ENCODE measurements at places on chromosomes 1 and 21.

DNA sequence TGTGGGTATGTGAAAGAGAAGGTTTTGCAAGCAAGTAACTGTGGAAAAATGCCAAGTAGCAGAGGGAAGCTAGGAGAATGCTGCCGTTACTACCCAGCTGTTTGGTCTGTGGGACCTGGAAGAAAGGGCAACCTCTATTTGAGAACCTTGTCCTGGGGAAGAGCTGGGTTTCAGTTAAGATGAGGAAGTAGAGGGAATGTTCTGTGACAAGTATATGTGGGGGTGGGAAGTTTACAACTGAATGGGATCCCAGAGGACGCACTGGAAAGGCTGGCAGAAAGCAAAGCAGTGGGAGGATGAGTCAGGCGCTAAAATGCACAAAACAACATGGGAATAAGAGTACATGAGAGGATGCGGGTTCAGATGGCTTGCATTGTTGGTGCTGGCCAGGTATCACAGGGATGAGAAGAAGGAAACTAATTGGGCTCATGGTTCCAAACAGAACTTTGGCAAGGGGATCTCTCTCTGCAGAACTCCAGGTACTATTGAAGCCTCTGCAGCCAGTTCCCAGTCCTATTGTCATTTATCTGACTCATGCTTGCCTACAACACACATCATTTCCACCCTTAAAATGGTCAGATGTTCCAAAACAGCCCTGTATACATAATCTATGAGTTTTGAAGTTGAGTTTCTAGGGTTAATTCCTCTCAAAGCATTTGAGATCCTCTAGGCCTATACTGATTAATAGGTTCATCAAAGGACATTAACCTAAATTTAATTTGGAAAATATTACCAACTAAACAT is 88.5 kb upstream of the VAV3 start:
- DNase-seq = peak; percentile 64

DNA sequence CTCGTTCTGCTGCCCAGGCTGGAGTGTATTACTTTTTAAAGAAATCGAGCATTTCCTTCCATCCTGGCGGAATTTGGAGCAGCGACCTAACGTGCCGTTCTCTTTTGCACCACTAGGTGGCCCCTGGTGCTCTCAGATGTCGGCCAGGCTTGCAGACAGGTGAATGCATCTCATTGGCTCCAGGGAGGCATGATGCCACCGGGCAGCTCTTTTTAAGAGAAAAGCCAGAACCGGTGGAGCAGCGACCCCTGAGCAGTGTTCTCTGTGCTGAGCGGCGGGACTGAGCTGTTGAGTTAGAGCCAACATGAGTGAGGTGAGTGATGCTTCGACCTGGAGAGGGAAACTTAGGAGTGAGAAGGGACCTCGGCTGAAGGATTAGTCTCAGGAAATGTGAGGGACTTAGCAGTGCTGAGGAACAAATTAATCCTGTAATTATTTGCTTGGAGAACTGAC is at the start of gene PCP4:
Gene PCP4, plus strand, starts transcription at position 241 of the 453 bp plus-strand sequence. Its CDS starts 64 bp downstream, at position 305.
- peak; percentile 92 for DNase-seq

DNA sequence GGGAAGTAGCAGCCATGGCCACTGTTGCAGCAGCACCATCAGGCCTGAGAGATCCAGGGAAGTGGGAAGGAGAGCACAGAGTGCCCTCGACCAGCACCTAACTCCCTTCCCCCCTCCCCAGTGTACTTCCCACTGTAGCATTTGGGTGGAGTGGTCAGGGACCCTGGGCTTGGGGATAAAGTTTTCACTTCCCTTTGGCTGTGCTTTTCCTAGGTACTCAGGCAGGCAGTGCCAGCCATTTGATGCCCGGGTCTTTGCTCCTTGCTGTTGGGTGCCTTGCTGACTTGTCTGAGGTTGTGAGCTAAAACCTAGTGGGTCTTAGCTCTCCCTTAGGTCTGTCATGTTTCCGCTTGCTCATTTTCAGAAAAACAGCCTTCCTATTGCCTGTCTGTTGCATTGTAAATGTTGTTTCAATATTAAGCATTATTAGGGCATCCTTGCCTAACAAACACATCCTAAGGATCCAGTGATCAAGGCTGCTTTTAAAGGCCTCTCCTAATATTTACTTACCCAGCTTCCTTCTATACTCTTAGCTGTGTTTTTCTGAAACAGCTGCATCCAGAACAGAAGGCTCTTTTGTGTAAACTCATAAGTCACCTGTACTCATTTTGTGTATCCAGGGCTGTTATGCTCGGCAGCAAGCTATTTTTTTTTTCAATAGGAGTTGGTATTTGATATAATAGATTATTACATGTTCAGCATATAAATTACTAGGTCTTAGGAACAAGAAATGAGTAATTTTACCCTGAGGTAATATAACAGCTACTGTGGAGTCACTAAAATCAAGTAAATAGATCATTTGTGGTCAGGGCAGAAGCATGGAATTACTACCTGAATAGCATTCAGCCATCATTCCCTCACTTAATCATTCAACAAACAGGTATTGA is 418.6 kb upstream of the PROX1 start:
- no peak for DNase-seq

DNA sequence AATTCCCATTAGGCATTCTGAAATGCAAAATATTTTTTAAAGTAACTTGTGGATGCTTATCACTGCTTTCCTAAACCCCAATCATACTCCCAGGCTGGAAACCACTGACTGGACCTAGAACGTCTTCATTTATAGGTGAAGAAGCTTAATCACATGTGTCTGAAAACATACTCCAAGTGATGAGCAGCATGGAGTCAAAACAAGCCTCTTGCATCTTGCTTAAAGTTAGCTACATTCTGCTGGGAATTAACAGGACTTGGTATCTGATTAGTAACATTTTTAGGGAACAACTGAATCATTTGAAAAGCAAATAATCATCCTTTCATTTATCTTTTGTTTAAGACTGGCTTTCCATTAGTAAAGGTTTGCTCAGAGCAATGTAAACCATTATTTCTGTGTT is 105.7 kb downstream of the AK5 start:
- no peak for DNase-seq

GRCh38 chr1:207414606-207415108 is 39.5 kb upstream of the CR2 start:
- no peak for DNase-seq

DNA sequence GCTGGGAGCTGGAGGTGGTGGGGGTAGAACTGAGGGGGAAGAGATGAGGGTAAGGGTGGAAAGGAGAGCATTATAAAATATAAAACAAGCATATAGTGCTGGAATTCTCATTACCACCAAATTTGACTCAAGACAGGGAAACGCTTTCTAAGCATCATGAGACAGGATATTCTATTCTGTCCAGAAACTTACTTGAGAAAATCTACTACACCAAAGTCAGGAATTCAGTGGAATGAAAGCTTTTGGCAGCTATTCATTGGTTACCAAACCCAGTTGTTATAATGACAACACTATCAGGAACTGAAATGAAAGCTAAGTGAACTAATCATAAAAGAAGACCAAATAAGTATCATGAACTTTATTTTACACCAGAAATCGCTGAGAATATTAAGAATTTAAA is 14.5 kb downstream of the AIDA start:
- DNase-seq = no peak

DNA sequence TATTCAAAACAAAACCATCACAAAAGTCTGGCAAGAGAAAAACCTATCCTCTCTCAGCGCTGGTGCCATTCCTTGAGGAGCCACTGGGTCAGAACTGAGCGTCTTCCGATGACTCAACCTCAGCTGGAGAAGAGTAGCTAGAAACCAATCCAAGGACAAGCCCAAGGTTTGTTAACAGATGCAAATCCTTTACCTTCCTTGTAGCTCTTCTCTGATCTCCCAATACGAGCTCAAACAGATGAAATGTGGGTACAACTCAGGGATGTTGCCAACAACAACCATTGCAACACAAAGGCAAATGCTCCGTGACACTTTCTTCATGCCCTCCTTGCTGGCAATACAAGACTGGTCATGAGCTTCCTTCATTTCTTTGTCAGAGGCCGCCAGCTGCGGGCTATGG is 337.1 kb downstream of the SIPA1L2 start:
- DNase-seq = no peak

- DNase-seq = no peak
These were observed 33.2 kb downstream of the PKP1 start for GRCh38 chr1:201316556-201316955.

- DNase-seq = peak; percentile 82
These were observed 2.2 kb upstream of the NEGR1 start for GRCh38 chr1:72284348-72285073.

- no peak for DNase-seq
These were observed 8.1 kb upstream of the OR2M5 start for GRCh38 chr1:248136811-248137210.

- DNase-seq = no peak
These were observed 53.9 kb upstream of the GPR52 start for GRCh38 chr1:174393885-174394284.

DNA sequence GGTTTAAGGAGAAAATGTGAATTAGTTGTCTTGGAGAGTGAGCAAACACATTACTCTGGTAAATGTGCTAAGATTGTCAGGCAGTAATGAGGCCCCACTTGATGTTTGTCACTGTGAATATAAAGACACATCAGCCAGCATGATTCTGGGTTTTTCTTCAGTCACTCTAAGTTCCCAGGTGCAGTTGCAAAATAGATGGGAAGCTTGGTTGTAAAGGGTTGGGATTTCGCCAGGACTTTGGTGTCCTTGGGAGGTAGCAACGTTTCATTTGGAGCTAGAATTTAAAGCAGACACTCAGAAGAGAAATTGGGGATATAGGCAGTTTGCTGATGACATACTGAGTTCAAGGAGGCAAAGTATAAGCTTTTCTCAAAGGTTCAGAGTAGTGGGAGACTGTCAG is 154.3 kb downstream of the MAST2 start:
- no peak for DNase-seq

- peak; percentile 73 for DNase-seq
These were observed 26.6 kb downstream of the NUAK2 start for GRCh38 chr1:205294934-205295333.

- DNase-seq = no peak
These were observed 21.9 kb downstream of the CLCA2 start for GRCh38 chr1:86445919-86446318.

GRCh38 chr1:204859861-204860267 is 10.8 kb upstream of the NFASC start:
- DNase-seq = peak; percentile 56

GRCh38 chr1:102434421-102434820 is 437.7 kb upstream of the OLFM3 start:
- DNase-seq = peak; percentile 53

GRCh38 chr1:150161747-150162581 is 12.2 kb downstream of the PLEKHO1 start:
- no peak for DNase-seq

DNA sequence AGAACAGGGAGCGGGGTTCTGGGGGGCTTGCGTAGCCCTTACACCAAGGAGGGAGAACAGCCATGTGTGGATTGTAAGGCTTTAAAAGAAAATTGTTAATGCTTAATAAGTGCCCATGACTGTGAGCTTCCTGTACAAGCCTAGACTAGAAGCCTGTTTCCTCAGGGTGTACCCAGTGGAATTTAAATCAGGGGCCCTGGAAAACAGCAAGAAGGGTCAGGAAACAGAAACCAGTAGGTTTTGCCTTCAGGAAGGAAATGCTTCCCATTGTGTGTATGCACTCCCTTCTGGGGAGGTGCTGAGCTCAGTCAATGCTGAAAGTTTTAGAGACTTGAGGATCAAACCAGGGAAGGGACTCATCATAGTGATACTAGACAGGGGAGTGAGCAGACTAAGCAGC is 12.7 kb downstream of the UTP11 start:
- DNase-seq = no peak

DNA sequence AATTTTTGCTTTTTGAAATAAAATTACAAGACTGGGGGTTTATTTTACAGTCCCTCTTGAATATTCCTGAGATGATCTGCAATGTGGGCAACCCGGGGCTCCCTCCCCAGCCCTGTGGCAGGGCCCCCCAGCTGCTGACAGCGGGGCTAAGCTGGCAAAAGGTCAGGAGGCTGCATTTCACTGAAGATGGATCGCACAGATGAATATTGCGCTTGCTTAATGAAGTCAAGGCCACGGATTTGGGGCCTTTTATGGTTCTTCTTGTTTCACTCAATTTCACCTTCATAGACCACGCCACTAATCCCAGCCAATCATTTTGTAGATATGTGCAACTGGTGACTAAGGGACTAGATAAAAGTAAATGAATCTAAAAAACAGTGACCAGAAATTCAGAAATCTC is 50.8 kb upstream of the SLC22A15 start:
- DNase-seq = no peak

- DNase-seq = no peak
These were observed 33.0 kb downstream of the FOXJ3 start for GRCh38 chr1:42302034-42302433.

DNA sequence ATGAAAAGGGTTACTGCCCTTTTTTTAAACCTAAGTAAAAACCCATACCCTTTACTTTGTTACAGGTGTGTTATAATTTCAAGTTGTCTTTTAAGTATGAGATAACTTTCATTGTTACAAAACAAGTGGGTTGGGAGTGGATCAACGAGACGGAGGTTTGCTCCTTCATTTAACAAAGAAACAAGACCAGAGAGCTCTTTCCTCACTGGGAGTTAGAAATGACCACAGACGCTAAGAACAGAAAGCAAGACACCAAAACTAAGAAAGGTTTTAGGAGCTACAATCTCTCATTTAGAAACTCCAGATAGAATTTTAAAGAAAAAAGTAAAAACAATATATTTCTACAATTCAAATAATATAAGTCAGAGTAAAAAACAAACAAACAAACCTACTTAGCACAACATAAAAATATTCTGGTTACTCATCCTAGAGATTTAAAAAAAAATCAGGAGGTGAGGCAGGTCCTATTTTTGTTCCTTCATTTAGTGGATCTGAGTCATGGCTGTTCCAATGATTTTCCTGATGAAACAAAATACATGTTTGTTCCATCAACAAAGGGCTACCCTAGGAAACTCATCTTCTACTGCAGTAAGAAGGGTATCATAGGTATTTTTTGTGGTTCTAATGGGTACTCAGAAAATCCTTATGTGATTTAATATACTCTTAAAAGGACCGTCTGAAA is 33.0 kb downstream of the APP start:
- DNase-seq = no peak

GRCh38 chr1:218357211-218357892 is 12.2 kb downstream of the TGFB2 start:
- no peak for DNase-seq

- no peak for DNase-seq
These were observed 31.1 kb downstream of the EEIG2 start for GRCh38 chr1:108590957-108591356.

DNA sequence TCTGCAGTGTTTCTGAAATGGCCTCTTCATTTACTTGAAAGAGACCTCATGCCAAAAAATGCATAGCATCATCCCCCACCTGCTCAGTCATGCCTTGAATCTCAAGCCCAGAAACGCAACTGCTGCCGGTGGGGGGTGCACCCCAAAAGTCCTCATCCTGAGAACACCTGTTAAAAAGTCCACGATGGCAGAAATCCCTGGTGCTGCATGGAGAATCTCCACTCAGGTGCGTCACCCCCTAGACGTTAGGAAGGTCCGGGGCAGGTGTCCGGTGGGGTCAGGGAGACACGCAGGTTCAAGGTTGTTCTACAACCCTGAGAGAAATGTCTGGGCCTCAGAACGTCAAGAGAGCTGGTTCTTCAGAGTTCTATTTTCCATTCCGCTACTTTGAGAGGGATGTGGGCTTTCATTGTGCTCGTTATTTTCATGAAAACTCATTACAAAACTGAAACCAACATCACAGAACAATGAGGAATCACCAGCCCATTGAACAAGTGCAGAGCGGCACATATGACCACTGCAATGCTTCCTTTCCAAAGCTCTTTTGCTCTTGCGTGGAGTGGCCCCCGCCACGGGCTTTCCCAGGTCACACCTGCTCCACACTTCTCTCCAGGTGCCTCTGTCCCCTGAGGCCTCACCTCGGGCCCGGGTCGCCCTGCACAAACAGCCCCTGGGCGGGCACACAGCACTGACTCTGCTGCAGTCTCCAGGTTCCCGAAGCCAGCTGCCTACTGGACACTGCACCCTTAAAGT is 201.9 kb downstream of the TOMM20 start:
- DNase-seq = peak; percentile 46

Measured in islet precursor cell (in vitro differentiated cells).